ENCODE measurements at places on chromosomes 12 and 14.
A peak's percentile ranks its signal among the peaks of the same experiment; 100 is the strongest.

- no peak for DNase-seq
These were observed 40.8 kb downstream of the TGFB3 start for GRCh38 chr14:75941030-75941429.

DNA sequence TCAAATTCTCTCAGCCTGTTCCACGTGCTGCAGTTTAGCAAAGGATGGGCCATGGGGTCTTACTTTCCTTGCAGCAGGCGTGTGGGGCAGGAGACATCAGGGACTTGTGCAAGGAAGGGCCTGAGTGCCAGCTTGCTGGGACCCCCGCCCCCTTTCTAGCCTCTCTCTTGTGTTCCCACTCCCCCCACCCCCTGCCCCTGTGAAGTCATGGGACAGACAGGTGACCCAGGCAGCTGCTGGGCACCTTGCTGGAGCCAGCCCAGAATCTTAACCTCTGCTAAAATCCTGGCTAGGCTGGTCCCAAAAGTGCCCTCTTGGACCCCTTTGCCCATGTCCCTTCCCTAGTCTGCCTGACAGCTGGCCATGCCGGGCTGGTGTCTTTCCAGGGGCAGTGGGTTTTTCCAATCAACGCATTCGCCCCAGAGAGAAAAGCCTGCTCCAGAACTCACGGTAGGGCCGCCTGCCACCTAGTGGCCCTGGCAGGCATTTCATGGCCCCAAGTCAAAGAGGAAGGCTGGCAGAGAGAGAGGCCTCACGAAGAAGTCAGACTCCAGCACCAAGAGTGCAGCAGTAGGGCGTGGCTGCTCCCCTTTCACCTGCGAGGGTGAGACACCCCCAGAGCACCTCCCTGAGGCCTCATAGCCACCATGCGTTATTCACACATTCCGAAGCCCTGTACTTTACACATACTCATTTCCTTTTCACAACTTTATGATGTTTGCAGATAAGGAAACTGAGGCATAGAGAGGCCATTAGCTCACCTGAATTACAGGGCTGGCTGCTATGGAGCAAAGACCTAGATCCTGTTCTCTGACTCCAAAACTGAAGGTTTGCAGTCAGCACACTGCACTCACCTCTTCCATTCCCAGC lies 67.4 kb downstream of the LGMN start:
- peak; percentile 69 for DNase-seq

DNA sequence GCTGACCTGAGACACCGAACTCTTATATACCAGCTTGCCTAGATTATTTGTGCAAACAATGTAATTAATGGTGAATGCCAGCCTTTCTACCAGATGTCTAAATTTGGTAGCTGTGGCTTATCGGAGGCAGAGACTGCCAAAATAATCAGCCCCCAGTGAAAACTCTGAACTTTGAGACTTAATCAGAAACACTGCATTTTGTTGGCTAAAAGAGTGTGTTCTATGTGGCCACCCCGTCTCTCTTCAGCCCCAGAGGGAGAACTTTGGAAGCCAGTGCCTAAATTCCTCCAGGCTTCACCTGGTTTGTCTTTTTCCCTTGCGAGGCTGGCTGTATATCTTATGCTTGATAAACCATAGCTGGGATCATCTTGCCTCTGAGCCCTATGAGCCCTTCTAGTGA lies 90.1 kb downstream of the LMNTD1 start:
- DNase-seq: no peak

- no peak for DNase-seq
These were observed 421 bp upstream of the RBMS2 start for GRCh38 chr12:56521209-56521589.

DNA sequence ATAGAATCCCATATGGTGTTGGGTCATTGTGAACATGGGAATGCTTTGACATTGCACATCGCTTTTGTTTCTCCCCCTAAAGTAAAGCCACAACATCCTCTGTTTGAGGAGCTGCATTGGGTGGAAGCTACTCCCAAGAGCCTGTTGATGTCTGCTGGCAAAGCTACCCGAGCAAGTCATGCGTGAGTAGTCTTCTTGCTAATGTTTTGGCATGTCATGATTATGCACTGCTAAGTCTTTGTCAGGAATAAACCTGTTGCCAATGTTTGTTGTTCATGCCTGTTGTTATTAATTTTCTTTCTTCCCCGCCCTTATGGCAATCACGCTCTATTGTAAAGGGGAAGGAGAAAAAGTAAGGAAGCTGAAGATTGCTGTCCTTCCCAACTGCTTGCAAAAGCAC lies 97.3 kb downstream of the EXOC5 start:
- DNase-seq: no peak

DNA sequence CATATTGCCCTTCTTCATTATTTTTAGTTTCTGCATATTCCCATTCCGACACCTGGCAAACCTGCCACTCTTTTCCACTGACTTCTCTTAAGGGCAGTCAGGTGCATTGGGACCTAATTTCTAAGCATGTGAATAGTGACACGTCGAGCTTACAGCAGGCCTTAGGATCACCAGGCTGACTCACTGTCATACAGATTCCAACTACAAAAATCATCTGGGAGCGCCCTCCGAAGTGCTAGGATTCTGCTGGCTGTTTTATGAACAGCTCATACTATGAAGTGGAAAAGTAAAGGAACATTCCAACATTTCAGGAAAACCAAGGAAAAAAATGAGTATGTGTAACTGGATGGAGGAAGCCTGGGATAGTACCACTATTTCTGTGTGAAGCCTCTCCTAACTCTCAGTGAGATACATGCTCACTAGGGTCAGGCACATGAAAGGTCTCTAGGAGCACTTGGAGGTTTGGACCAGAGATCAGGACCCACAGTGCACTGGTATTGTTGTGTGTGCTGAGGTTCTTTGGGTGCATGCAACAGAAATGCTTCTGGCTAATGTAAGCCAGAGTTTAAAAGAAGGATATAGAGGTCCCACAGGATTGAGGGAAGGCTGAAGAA lies 257.4 kb downstream of the ZFP36L1 start:
- DNase-seq: no peak

- no peak for DNase-seq
These were observed 124.2 kb downstream of the HMGA2 start for GRCh38 chr12:65948320-65949008.

GRCh38 chr14:68307790-68308168 lies 485.1 kb downstream of the ZFP36L1 start:
- no peak for DNase-seq

GRCh38 chr14:74464785-74465184 lies 28.3 kb downstream of the NPC2 start:
- no peak for DNase-seq

- no peak for DNase-seq
These were observed 32.2 kb downstream of the DIP2B start for GRCh38 chr12:50536831-50537537.

DNA sequence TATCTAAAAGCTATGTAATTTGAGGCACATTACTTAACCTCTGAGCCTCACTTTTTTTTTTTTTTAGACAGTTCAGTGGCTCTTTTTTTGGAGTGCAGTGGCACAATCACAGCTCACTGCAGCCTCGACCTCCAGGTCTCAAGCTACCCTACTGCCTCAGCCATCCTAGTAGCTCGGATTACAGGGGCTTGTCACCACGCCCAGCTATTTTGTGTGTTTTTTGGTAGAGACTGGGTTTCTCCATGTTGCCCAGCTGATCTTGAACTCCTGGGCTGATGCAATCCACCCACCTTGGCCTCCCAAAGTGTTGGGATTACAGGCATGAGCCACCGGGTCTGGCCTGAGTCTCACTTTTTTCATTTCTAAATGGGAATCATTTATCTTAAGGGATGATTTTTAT lies 192.0 kb upstream of the PDZRN4 start:
- no peak for DNase-seq

DNA sequence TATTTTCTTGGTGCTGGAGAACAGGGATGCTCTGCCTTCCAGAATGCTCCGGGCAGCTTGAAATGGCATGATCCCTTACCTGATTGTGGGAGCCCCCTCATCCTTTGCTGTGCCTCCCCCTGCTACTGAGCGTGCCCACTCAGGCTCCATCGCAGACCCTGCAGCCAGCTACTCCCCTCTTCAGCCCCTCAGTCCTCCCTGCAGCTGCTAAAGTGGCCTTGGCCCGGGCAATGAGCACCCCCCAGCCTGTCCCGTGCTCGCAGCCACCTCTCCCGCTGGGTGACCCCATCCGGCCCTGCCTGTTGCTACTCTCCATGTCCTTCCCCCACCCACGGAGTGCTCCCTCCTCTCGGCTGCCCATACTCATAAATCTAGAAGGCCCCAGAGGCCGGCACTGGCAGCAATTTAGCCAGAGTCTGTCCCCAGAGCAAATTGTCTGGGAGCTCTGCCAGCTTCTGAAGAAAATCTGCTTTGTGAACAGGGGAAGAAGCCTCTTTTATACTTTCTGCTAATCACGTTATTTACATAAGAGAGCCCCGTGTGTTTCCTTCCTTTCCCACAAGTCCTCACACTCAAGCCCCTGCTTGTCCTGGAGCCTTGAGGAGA lies 143.7 kb upstream of the FRMD6 start:
- DNase-seq: no peak

DNA sequence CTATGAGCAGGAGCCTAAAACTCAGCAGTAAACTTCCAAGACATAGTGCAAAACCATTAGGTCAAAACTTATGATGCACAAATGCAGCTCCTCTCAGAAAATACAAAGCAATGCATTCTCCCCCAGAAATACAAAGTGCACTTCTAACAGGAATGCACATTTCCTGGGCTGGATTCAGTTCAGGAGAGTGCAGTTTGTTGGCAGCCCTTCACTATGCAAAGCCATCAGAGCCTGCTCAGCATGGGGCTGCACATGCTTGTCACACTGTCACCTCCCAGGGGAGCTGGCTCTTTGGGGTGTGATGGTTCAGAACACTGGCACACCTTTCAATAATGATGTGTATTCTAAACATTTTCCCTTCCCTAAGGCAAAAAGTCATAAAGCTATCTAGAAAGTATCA lies 110.4 kb downstream of the KCNK10 start:
- DNase-seq: no peak

DNA sequence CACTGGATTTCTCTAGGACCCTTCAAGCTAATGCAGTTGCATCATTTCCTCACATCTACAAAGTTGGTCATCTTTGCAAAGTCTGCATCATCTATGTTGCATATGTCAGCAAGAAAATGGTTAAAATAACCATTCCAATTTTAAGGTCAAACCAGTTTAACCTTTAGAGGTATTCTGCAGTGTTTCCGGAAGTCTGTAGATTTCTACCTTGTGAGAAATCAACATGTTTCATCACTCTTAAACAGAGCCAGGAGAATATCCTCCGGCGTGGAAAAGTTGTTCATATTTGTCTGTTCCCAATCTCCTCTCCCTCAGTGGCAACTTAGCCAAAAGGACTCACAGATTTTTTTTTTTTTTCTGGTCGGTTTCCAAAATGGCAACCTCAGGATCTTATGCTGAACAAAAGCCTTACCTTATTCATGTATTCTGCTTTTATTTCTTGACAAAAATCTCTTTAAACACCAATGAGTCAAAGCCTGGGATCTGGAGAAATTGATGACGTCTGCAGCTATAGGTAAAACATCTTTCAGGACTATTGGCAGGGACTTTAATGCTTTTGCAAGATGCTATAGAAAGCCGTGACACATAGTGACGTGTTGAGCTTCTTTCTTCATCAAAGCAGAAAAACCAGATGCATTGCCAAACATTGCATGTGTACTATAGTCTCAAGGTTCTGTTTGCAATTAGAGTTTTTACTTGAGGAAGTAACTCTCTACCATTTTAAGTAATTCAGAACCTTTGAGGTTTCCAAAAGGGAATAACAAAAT lies 16.0 kb upstream of the CDK17 start:
- DNase-seq: no peak

DNA sequence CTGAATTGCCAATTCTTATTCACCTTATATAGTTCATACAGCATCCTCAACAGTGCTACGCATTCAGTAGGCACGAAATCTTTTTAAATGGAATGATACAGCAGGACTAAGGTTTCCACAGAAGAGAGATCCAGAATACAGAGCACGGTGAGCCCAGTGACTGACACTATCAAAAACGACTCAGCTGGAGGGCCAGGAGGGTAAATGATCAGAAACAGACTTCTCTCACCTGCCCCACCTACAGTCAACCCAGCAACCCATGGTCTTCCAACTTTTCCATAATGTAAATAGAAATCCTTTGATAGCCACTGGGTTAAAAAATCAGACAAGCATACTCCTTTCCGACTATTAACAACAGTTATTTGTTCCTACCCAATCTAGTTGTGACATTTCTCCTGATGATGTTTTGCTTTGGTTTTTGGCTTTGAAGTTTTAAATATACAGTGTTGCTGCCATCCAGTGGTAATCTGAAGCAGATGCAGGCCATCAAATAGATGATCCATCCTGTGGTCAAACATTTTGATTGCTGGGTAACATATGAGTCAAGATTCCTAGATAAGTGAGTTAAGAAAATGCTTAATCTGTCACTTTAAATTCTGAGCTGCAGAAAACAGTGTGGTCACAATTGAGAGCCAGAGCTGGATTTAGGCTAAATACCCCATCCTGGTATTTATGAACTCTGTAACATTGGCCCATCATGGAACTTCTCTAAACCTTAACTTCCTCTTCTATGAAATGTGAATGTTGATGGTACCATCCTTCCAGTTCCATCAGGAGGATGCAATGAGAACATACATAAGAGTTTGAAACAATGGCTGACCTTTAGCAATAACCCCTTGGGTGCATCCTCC lies 42.0 kb downstream of the GPHB5 start:
- DNase-seq: no peak

All from activated gamma-delta T cell treated with Interleukin-2 at 50 U/mL for 16 hours (primary cell).